ENCODE measurements at places on chromosomes 4 and X.

- no peak for DNase-seq
Observed at GRCh38 chr4:154003378-154003777, 214.5 kb upstream of the SFRP2 start.

GRCh38 chr4:108484187-108484586 is 136.2 kb upstream of the RPL34 start:
- DNase-seq, result no peak

GRCh38 chr4:8861576-8862295 is 9.9 kb downstream of the HMX1 start:
- no peak for DNase-seq

DNA sequence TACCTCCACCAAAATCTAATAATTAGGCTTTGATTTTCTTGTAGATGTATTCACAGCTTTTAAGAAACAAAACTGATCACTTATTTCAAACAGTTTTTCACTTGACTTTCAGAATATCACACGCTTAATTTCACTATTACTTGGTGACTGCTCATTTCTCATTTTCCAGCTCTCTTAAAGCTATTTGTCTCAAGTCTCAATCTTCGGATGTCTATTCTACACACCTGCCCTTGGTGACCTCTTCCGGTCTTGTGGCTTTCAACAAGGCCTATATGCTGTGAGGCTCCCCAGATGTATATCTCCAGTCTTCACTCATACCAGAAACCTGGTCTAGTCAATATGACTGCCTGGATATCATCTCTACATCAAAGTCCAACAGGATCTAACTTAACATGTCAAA is 34.9 kb upstream of the ANXA10 start:
- no peak for DNase-seq

- no peak for DNase-seq
Observed at GRCh38 chr4:133146574-133147241, 2.4 kb upstream of the PCDH10 start.

DNA sequence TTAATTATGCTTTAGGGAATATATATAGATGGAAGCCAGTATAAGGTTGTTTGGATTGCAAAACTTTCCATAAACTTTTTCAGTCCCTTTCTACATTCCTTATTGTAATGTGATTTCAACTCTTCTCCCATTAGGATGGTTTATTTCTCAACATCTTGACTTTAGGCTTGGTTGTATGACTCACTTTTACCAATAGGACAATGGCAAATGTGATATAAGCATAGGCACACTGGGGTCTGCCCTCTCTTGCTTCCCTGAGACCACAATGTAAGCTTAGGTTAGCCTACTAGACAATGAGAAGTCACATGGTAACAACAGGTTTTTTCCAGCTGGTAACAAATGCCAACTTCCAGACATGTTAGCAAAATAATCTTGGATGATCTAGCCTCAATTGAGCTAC is 163.3 kb upstream of the RBPJ start:
- no peak for DNase-seq

DNA sequence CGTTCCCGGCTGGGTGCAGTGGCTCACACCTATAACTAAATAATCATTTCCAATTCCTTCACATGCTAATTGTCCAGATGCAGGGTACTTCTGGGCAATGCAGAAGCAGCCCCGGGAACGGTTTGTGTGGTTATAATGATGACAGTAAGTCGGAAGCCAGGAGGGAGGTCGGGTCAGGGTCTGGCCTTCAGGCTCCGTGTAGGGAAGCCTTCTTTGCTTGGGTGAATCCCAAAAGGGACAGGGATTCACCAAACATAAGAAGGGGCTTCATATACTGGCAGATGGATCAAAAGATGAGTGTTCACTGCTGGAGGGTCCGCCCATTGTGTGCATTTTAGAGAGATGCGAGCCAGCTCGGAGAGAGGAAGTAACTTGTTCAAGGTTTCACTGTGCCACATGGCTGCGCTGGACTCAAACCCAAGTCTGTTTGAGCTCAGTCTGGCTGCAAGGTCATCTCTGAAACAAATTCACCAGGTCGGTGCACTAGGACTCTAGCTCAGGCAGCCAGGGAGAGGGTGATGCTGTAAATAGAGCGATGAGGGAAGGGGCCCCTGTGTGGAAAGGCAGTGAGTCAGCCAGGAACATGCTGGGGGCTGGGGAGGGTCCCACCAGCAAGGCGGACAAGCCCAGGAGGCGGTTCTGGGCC is 4.8 kb upstream of the KIAA0232 start:
- DNase-seq, result no peak

GRCh38 chr4:138405466-138405891 is 163.3 kb upstream of the SLC7A11 start:
- no peak for DNase-seq

DNA sequence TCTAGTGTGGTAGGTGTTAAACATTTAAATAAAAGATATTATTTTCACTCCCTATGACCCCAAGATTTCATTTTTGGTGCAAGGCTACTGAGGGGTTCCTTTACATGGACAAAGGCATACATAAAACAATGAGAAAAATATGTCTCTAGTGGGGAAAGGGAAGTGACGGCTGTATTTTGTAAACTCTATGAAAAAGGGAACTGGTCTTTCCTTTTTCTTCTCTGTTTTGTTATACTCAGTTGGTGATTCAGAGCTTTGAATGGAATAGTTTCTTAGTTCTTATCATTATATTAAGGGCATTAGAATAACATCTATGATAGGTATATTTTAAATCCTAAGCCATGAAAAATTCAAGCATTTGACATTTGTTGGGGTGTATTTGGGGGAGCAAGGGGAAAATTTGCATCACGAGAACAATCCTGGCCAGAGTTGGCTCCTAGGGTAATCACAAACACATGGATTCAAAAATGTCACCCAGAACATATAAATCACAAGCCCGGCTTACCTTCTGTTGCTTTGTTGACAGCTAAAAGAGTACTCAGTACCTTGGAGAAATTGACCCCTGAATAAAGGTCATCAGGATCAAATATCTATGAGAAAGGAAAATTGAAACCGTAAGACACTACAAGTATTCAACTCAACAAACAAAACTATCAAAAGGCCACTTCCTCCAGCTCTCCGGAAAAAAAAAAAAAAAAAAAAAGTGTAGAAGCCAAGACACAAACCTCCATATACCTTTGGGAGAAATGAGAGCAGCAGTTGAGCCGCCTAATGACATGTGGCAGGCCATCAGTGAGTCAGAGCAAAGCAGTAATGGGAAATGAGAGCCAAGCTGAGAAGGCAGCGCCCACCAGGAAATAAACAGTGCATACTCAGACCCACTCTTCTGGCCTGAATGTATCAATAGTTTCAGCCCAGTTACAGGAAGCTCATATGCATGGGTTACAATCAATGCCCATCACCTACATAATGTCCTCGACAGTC is 33.4 kb downstream of the ARHGEF6 start:
- DNase-seq, result no peak

- DNase-seq, result no peak
Observed at GRCh38 chr4:73344106-73344505, 60.0 kb upstream of the ALB start.

GRCh38 chrX:150018931-150019361 is 80.7 kb upstream of the EOLA2 start:
- no peak for DNase-seq

DNA sequence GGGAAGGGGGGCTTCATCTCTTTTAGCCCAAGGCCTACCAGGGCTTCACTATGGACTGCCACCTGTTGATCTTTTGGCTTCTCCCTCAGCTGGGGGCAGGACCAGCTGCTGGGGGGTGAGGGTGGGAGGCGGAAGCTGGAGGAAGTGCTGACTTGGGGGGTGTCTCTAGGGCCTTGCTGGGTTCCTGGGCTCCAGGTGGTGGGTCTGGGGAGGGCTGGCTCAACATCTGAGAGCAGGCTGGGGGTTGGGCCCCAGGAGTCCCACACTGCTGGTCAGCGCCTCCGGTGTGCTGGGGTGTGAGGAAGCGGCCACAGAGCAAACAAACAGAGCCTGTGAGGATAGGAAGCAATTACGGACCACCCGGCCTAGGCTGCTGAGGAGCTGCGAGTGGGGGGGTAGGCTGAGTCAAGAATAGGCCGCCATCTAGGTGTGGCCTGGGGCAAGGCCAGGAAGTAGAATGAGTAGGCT is 85.7 kb downstream of the EFNB1 start:
- no peak for DNase-seq

DNA sequence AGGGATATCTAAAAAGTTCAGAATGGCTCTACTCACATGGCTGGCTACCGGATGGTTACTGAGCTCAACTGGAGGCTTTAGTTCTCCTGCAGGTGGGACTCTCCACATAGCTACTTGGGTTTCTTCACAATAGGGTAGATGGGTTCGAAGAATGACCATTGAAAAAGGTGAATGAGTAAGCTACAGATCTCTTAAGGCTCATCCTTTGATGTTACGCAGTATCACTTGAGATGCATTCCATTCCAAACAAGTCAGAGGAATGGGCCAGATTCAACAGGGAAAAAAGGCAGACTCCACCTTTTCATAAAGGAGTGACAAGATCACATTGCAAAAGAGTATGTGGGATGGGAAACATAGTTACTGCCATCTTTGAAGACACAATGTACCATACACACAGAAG is 52.6 kb downstream of the DDX53 start:
- DNase-seq, result no peak

DNA sequence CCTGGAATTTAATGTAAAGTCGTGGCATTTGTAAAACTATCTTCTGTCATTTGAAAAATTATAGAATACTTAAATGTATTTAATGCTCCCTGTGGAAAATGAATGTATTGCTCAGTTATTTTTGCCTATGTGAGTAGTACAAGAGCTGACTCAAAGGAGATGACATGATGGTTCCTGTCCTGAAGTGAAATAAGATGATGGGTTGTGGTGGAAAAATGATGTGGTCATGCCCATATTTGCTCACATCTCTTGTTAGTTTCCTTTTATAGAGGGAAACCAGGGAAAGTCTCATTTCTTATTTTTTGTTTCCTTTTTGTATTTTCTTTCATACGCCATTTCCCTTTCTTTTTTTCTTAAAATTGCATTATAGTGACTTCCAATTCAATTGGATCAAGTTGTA is 23.7 kb downstream of the PLS3 start:
- DNase-seq, result no peak

DNA sequence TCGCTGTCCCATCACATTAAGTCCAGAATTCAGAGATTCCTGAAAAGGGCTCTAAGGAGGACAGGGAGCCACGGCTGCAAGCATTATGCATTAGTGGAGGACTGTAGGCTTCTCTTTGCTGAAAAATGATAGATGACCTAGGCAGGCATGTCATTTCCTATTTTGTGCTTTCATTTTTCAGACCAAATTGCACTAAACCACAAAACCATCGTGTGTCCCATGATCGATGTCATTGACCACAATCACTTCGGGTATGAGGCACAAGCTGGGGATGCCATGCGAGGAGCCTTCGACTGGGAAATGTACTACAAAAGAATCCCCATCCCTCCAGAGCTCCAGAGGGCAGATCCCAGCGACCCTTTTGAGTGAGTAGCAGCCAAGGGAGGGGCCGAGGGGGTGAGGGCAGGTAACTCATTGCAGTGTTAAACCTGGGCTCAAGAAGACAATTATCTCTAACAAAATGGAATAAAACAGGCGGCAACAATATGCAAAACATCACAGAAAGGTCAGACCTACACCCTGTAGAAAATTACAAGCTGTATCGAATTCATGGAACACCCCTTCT is 355.2 kb upstream of the GALNT7 start:
- no peak for DNase-seq

DNA sequence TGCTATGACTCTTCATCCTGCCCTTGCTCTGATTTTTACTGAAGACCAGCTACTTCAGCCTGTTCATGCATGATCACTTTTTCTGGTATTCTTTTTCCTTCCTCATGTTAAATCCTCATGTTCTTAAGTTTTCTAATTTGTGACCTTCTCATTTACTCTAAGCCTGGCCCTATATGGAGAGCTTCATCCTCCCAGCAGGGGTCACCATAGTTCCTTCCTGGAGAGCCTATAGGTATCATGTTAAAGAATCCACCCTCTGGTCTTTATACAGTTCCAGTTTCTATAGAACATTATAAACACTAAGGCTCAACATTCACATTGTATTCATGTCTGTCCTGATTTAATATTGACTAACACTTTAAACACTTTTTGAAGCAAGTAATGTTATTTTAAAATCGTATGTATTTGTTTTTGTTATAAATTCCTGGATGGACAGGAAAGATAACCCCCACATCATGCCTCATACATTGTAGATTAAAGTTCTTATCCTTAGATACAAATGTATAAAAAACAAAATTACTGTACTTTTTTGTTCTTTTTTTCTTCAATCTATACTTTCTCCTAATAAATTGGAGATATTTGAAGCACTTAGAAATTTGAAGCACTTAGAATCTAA is 53.8 kb upstream of the OTUD4 start:
- peak; percentile 11 for DNase-seq

GRCh38 chrX:2449135-2449886 is 51.5 kb downstream of the DHRSX start:
- DNase-seq, result no peak

- no peak for DNase-seq
Observed at GRCh38 chr4:185202984-185203485, 765 bp downstream of the CFAP97 start.

DNA sequence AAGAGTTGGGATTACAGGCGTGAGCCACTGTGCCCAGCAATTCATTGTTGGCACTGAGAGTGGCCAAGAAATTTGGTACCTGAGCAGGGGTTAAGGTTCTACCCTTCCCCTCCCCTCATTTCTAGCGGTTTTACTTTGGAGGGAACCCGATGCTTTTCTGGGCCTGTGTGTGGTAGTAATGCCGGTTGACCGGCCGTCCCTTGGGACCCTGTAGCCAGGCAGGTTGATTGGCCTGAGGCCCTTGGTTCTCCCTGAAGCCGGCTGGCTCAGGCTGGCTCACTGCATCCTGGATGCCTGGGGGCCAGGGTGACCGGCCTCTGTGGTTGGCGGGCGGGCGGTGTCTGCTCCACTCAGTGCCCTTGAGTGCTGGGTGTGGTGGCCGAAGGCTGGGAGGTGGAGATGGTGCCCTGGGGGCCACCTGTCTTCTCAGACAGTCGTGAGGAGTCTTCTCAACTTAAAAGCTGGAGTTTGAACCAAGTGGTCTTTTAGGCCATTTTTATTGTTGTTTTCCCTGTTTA is 45.6 kb downstream of the RGS12 start:
- DNase-seq, result no peak

GRCh38 chr4:185853841-185854240 is 41.8 kb upstream of the SORBS2 start:
- no peak for DNase-seq

GRCh38 chr4:83993774-83994173 is 457.9 kb downstream of the GPAT3 start:
- DNase-seq, result no peak

- no peak for DNase-seq
Observed at GRCh38 chrX:45083314-45083713, 117.4 kb downstream of the DIPK2B start.

DNA sequence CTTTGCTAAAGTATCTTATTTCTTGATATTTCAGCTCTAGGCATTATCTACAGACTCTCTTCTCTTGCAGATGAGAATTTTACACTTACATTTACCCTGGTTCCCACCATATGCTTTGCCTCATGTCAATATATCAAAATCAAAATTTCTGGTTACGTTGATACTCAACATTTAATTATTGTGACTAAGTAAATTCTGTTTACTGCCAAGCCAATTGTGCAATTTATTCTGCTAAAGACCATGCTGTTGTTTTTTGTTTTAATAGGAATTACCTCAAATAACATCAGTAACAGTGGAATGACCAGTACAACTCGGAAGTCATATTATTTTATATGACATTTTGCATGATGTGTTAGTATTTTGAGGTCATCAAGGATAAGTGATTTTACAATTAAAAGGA is 125.5 kb downstream of the IL15 start:
- DNase-seq, result no peak
